ENCODE measurements at places on chromosomes 4 and X. TPM values are rescaled to one million over a fixed set of nuclear protein-coding genes. Genes with fewer than 3 reads are reported as not detected.

The ADH1B gene
- polyA plus RNA-seq, result 69.3 TPM

The FGF13 gene
- 3.4 TPM for polyA plus RNA-seq

The ZNF630 gene
- 1.8 TPM for polyA plus RNA-seq

The CT45A7 gene
- not detected for polyA plus RNA-seq

The GSX2 gene
- polyA plus RNA-seq, result not detected

The SPACA5 gene
- not detected for polyA plus RNA-seq

The NXF2B gene
- polyA plus RNA-seq, result not detected

The PNMA6F gene
- not detected for polyA plus RNA-seq

The ZAR1 gene
- polyA plus RNA-seq, result not detected

The USP26 gene
- not detected for polyA plus RNA-seq

The HELQ gene
- 5.0 TPM for polyA plus RNA-seq

The ITM2A gene
- 8.9 TPM for polyA plus RNA-seq

The NR0B1 gene
- polyA plus RNA-seq, result not detected

The MID2 gene
- 2.2 TPM for polyA plus RNA-seq

The PCDH10 gene
- 0.06 TPM for polyA plus RNA-seq

The CT45A2 gene
- polyA plus RNA-seq, result not detected

The IGSF1 gene
- 0.15 TPM for polyA plus RNA-seq

The XKRX gene
- 0.63 TPM for polyA plus RNA-seq

The AKAP4 gene
- polyA plus RNA-seq, result not detected

The PLP1 gene
- 6.0 TPM for polyA plus RNA-seq

The SPATA18 gene
- 3.9 TPM for polyA plus RNA-seq

The TMPRSS11D gene
- not detected for polyA plus RNA-seq

The LRP2BP gene
- 0.31 TPM for polyA plus RNA-seq

The ZDHHC15 gene
- polyA plus RNA-seq, result 0.43 TPM

The MAGIX gene
- polyA plus RNA-seq, result 41.1 TPM

The IGFBP7 gene
- 85.9 TPM for polyA plus RNA-seq

The ATOH1 gene
- polyA plus RNA-seq, result not detected

The C4orf54 gene
- not detected for polyA plus RNA-seq

The GLOD5 gene
- 1.7 TPM for polyA plus RNA-seq

The RAB9A gene
- 33.6 TPM for polyA plus RNA-seq

The RBM46 gene
- not detected for polyA plus RNA-seq

The MAGEE1 gene
- 0.62 TPM for polyA plus RNA-seq

Measured in stomach (tissue), 19 donors.